Activated CD4-positive, alpha-beta T cell treated with anti-CD3 and anti-CD28 coated beads, Interleukin-2, amount 10 ng/mL, durations not matched to agents 24 days and 14 days (primary cell): ENCODE measurements at places on chromosomes 5 and 9. TPM values are rescaled to one million over a fixed set of nuclear protein-coding genes. Genes with fewer than 3 reads are reported as not detected.

The SGCD gene
- not detected in 2 replicates for total RNA-seq

The FOXD4L6 gene
- total RNA-seq, result not detected in 2 replicates

The TEX48 gene
- 0.52 and 0.56 TPM in 2 replicates for total RNA-seq

The GPR150 gene
- 0.33 and 0.56 TPM in 2 replicates for total RNA-seq

The MSMP gene
- total RNA-seq, result 0.88 TPM in 1 of 2 replicates, not detected in the other

The PCDHB9 gene
- total RNA-seq, result not detected in 2 replicates

The RUSC2 gene
- 6.9 and 7.9 TPM in 2 replicates for total RNA-seq

The OLFM1 gene
- 0.19 and 0.35 TPM in 2 replicates for total RNA-seq

The SLC6A7 gene
- total RNA-seq, result not detected in 2 replicates

The UBLCP1 gene
- 30.2 and 31.2 TPM in 2 replicates for total RNA-seq

The TNPO1 gene
- total RNA-seq, result 138 TPM in 2 replicates

The SLC23A1 gene
- 1.8 and 2.1 TPM in 2 replicates for total RNA-seq

The UHRF2 gene
- total RNA-seq, result 61.9 and 71.6 TPM in 2 replicates

The TXNDC8 gene
- total RNA-seq, result not detected in 2 replicates

The GABRA1 gene
- total RNA-seq, result not detected in 2 replicates

The FIBCD1 gene
- not detected in 2 replicates for total RNA-seq

The ACSL6 gene
- 36.9 and 39.6 TPM in 2 replicates for total RNA-seq

The SLF1 gene
- total RNA-seq, result 11.5 and 13.7 TPM in 2 replicates

The FAM200C gene
- total RNA-seq, result 1.4 and 1.5 TPM in 2 replicates

The TTC33 gene
- total RNA-seq, result 22.7 and 23.1 TPM in 2 replicates

The BAAT gene
- total RNA-seq, result 0.07 TPM in 1 of 2 replicates, not detected in the other

The PCAT7 gene
- not detected in 2 replicates for total RNA-seq

The LCN9 gene
- total RNA-seq, result not detected in 2 replicates

The ANKRD34B gene
- not detected in 2 replicates for total RNA-seq

The FAM114A2 gene
- total RNA-seq, result 23.6 and 27.3 TPM in 2 replicates

The SELENOP gene
- total RNA-seq, result not detected in 2 replicates

The GPR151 gene
- total RNA-seq, result not detected in 2 replicates

The TMEM252 gene
- total RNA-seq, result not detected in 2 replicates
